NCI-H748 treated with DMSO at 0.1 percent for 48 hours (cell line): ENCODE measurements at places on chromosomes 12 and 14.
A peak's percentile ranks its signal among the peaks of the same experiment; 100 is the strongest.

DNA sequence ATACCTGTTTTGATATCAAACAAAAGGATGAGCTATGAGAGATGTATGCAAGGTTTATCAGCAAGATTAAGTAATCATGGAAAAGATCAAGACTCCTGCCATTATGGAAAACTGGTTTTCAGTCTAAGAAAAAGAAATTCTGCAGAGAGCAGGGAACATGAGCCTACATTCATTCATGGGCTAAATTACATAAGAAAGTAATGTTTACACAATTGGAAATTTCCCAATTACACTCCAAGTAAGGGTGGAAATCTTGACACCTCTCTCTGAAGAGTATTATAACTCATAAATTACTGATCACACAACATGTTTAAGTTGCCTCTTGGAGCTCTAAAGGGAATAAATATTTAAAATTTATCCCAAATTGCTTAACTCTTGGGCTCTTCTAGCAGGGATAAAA is 206.2 kb downstream of the SLC6A15 start:
- DNase-seq = no peak

DNA sequence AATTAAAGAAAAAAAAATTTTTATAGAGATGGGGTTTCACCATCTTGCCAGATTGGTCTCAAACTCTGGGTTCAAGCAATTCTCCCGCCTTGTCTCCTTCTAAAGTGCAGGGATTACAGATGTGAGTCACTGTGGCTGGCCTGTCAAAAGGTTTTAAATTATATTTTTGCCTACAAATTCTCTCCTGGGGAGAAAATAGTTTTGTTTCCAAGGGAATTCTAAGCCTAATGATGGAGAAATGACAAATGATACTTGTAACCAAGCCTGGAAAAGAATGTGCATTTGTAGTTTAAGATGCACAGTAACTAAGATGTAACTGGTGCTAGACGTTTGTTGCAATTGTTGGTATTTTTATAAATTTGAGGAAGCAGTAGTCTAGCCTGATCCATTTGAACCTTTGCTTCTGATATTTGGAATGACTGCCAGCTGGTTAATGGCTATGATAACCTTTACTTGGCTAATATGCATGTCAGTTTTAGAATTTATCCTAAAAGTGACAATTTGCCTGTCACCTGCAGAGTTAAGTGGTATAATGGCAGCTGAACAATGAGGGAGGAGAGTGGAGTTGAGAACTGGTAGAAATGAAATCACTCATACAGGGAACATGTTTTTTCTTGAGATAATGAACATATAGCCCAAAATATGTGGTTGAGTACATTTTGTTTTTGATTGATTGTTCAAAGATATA is 148.0 kb downstream of the FUT8 start:
- peak; percentile 52 for DNase-seq

- no peak for DNase-seq
Measured at GRCh38 chr12:23472329-23472971, 477.0 kb downstream of the SOX5 start.

- DNase-seq = no peak
Measured at GRCh38 chr12:83199069-83199468, 512.4 kb downstream of the TMTC2 start.

DNA sequence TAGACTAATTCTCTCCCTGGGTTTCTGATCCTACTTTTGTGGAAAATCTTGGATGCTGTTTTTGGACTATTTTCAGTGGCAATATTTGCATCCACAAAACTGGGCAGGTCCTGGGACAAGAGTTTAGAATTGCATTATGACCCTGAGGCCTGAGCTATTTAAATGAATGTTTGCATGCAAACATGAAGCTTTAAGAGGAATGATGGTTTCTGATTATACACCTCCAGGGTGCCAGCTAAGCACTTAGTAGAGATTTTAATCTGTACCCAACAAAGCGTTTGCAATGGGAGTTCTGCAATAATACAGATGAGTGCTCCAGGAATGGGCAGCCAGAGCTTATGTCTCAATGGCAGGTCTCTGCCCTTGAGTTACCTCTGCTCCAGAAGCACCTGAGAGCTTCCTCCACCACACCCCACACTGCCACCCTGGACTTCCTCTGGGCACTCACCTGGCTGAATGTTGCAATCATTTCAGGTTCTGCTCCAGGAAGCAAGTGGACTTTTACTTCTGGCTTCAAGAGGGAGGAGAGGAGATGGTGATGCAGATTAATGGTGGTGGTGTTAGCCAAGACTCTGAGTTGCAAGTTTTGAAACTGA is 6.0 kb upstream of the SPTLC2 start:
- DNase-seq = no peak

DNA sequence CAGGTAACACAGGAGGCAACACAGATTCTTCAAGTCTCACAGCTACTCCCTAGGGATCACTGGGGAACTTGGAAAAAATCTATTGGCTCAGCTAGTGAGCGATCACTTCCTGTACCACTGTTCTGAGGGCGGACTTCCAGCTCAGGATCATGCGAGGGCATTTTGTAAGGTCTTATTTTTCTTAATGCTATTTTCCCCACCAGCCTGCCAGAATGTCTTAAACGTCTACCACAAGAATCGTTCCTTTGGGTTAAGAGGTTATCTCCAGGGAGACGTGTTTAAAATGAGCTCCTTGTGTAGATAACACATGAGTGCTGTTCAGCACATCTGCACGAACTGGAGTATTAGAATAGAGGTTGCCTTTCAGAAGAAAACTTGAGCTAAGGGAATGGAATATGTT is 162.6 kb downstream of the ETNK1 start:
- no peak for DNase-seq

GRCh38 chr12:27996761-27997160 is 24.2 kb upstream of the PTHLH start:
- DNase-seq = no peak

DNA sequence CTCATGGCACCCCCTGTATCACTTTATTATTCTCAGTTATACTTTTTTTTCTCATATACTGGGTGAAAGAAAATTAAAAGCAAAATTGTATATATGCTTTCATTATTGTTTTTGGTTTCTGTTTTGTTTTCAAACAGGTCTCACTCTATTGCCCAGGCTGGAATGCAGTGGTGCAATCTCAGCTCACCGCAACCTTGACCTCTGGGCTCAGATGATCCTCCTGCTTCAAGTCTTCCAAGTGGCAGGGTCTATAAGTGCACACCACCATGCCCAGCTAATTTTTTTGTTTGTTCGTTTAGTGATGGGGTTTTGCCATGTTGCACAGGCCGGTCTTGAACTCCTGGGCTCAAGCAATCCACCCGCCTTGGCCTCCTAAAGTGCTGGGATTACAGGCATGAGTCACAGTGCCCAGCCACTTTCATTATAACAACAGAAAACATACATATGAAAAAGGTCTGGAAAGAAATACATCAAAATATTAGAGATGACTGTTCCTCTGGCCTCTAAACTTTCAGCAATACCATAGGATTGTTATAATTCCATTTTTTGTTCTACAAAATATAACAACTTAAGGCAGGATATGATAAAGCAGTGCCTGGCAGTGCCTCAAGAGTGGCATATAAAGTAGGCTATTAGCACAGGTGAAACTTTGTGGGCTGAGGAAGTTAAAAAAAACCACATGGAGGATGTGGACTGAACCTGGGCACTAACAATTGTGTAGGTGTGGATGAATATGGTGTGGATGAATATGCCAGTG is 5.8 kb upstream of the NTN4 start:
- DNase-seq = no peak

DNA sequence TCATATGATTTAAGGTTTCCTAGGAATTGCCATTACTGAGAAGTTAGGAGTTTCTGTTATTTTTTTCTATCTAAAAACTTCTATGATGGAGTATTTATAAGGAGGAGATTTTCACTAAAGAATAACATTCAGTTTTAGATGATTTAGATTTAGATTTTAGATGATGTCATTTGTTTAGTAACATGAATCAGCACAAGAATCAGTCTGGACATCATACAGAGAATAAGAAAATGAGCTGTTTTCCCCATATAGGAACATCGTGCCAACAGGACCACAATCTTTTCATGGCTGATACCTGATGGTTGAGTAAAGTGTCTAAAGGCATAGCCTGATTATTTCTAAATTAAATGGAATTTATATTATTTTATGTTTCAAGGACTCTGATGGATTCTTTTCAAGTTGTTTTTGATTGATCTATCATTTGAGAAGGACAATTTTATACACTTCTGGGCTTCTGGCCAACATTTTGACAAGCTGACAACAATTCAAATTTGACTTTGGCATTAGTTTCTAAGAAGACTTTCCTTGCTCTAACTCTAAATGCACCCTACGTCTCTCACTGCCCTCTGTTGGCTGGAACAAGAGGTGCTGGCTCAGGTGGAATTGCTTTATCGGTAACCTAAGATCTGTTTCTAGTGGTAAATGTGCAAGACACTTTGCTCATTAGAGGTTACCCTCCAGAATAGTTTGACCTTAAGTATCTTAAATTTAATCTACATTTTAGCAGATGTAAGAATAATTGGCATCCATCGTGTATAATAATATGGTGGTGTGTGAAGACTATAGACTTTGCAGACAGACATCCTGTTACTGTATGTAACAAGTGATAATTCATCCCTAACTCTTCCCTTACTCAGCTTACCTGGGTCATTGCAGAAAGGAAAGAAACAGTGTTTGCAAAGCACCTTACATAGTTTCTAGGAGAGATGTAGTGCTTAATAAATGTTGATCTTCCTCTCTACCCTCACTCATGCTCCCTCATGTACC is 42.8 kb upstream of the CPSF6 start:
- no peak for DNase-seq

- peak; percentile 37 for DNase-seq
Measured at GRCh38 chr14:100285021-100285912, 21.0 kb downstream of the SLC25A29 start.

- DNase-seq = no peak
Measured at GRCh38 chr12:43826681-43827080, 9.2 kb upstream of the TMEM117 start.
